ENCODE measurements at places on chromosomes 4 and X.

DNA sequence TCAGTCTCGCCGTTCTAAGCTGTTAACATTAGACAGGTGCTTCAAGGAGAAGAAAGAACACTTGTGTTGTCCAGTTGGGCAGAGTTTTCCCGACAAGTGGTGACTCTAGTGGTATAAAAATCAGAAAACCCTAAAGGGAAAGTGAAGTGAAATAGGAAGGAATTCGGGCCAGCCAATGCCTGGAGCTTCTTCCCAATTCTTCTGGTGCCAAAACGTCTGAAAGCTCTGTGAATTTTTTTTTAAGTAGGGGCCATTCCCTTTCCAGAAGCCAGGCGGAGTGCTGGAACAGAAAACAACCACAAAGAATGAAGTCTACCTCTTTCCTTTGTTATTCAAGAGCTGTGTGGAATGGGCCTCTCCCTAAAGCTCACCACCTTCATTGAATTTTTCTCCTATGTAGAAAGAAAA lies 43.1 kb upstream of the PPARGC1A start:
- no peak for DNase-seq
- no peak overlapping the region for H3K4me3 ChIP-seq

DNA sequence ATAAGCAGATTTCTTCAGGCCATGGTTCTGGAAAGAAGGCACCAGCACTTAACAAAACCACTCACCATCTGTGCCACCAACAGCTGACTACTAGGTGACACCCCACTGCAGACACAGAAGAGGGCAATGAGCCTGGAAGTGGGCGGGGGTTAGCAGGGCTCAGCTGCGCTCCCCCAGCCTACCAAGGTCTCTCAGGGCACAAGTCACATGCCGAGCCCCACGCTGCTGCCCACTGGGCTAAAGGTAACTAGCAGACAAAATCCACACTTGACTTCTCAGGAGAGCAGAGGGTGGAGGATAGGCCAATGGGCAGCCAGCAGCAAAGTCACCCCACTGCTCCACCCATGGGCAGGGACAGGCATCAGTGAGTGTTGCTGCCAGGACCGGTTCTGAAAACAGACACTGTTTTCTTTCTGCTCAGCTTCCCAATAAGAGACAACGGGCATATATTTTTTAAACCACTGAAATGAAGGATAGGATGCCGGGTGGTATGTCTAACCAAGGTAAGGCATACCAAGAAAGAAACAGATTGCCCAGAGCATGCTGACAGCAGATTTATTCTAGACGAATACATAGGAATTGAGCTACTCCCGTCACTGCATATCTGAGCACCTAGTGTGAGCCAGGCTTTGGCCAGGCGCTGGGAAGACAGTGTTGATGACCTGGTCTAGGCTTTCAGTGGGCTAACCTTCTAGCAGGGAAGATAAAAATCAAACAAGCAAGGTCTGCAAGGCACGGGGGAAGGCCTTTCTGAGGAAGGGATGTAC lies 20.1 kb downstream of the ACSL1 start:
- H3K4me1 ChIP-seq = peaks cover 16% of the 10 kb centered on the region
- H3K27me3 ChIP-seq = no peaks in the 10 kb centered on the region
- no peak for DNase-seq
- H3K36me3 ChIP-seq = peaks cover 2% of the 10 kb centered on the region
- H3K4me3 ChIP-seq = no peak overlapping the region
- H3K27ac ChIP-seq = no peak overlapping the region

DNA sequence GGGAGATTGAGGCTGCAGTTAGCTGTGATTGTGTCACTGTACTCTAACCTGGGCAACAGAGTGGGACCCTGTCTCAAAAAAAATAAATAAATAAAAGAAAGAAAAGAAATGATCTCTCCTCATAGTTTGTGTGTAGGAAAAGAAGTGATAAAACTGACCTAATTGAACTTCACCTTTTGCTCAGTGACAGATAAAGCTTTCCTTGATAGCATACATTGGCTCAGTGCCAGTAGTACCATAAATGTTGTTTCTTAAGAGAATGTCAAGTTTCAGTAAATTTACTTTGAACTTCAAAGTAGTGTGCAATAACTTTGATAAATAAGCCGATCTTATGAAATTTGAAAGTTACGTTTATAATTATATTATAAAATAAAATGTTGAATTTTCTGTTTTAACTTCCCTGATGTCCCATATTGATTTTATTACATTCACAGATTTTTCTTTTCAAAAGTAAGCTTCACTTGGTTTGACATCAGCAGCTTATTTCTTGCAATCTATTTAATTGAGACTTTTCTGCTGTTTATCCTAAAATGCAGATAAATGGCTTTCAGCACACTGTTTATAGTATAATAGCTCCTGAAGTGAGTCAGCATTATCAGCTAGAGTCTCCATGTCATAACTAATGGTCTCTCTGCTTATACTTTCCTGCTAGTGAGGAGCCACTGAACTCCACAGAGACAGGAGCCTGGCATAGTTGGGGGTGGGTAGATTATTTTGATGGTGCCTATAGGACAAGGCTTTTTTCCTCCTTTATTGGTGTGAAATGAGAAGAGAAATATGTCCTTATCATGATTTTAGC lies 330.1 kb downstream of the BMPR1B start:
- peaks cover 8% of the 10 kb centered on the region for H3K4me1 ChIP-seq
- H3K27ac ChIP-seq = no peak overlapping the region
- H3K36me3 ChIP-seq = no peaks in the 10 kb centered on the region
- DNase-seq = no peak
- no peak overlapping the region for H3K4me3 ChIP-seq
- no peaks in the 10 kb centered on the region for H3K27me3 ChIP-seq

GRCh38 chr4:123415977-123416376 lies 19.4 kb downstream of the SPRY1 start:
- H3K27ac ChIP-seq = peak overlapping the region; percentile 51
- H3K4me3 ChIP-seq = peak overlapping the region; percentile 36
- DNase-seq = no peak
- H3K27me3 ChIP-seq = no peaks in the 10 kb centered on the region
- H3K4me1 ChIP-seq = peaks cover 56% of the 10 kb centered on the region

- peaks cover 16% of the 10 kb centered on the region for H3K4me1 ChIP-seq
- no peaks in the 10 kb centered on the region for H3K27me3 ChIP-seq
- DNase-seq = no peak
- no peak overlapping the region for H3K4me3 ChIP-seq
- H3K36me3 ChIP-seq = no peaks in the 10 kb centered on the region
These were observed 30.4 kb downstream of the MAPK10 start for GRCh38 chr4:86329431-86329830.

DNA sequence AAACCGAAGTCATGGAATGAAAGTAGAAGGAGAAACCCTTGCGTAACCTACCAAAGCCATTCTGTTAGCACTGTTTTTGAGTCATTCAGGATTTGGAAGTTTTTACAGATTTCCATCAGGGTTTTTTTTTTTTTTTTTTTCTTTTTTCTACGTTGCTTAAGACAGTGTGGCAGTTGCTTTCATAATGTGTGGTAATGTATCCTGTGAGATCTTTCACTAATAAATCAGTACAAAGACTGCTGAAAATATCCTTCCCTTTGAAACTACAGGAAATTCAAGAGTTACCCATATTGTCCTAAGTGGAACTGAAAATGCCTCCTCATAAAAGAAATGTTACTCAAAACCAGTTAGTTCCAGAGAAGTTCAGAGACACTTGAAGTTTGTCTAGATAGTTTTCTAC lies 137.8 kb downstream of the RAPGEF2 start:
- H3K4me3 ChIP-seq = no peak overlapping the region
- no peak overlapping the region for H3K27ac ChIP-seq
- DNase-seq = no peak
- H3K4me1 ChIP-seq = peaks cover 6% of the 10 kb centered on the region
- H3K27me3 ChIP-seq = no peaks in the 10 kb centered on the region

All from osteocyte (in vitro differentiated cells).